ENCODE measurements at places on chromosomes 3 and 15.

DNA sequence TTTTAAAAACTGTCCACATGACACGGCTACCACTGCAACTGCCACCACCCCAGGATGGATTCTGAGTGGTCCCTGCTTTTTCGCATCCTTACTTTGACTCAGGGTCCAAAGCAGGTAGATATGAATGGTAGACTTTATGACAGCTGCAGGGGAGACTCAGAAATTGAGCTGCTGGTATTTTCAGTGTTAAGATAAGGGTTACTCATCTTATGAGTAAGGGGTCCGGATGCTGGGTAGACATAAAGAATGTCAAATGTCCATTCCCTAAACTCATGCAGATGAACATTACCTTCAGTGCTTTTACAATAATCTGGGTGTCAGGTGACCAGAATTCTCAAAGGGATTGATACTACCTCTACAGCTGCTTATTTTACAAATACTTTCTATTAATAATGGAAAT, 25.9 kb upstream of the BBX start:
- peaks cover 4% of the 10 kb centered on the region for H3K4me1 ChIP-seq
- H3K4me3 ChIP-seq, result no peak overlapping the region
- no peaks in the 10 kb centered on the region for H3K36me3 ChIP-seq
- H3K27me3 ChIP-seq, result peaks cover 15% of the 10 kb centered on the region
- no peak for DNase-seq

GRCh38 chr15:52082197-52083036, 30.2 kb downstream of the BCL2L10 start:
- DNase-seq, result peak; percentile 10
- H3K27me3 ChIP-seq, result no peaks in the 10 kb centered on the region
- peak overlapping the region; percentile 62 for H3K4me3 ChIP-seq
- H3K27ac ChIP-seq, result peak overlapping the region; percentile 68

GRCh38 chr15:89364741-89365450, 30.3 kb upstream of the POLG start:
- no peak overlapping the region for H3K27ac ChIP-seq
- DNase-seq, result no peak
- H3K4me1 ChIP-seq, result peaks cover 5% of the 10 kb centered on the region
- no peaks in the 10 kb centered on the region for H3K36me3 ChIP-seq
- H3K27me3 ChIP-seq, result peaks cover 85% of the 10 kb centered on the region

DNA sequence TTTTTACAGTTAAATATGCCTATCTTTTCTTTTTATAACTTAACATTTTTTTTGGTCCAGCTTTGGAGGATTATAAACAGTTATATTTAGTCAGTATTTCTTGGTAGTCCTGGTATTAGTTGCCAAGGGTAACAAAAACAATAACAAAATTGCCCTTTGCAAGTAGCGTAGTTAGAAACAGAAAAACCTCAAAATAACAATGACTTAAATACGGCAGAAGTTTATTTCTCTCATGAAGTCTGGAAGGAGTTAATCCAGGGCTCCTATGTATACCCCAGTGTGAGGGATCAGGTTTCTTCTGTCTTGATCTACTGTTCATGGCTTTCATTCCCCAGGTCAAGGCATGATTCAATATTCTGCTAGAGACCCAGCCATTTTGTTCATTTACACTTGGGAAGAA, 14.1 kb upstream of the MYH15 start:
- no peak overlapping the region for H3K27ac ChIP-seq
- H3K4me1 ChIP-seq, result peaks cover 1% of the 10 kb centered on the region
- no peaks in the 10 kb centered on the region for H3K36me3 ChIP-seq
- H3K27me3 ChIP-seq, result peaks cover 16% of the 10 kb centered on the region
- H3K4me3 ChIP-seq, result no peak overlapping the region

DNA sequence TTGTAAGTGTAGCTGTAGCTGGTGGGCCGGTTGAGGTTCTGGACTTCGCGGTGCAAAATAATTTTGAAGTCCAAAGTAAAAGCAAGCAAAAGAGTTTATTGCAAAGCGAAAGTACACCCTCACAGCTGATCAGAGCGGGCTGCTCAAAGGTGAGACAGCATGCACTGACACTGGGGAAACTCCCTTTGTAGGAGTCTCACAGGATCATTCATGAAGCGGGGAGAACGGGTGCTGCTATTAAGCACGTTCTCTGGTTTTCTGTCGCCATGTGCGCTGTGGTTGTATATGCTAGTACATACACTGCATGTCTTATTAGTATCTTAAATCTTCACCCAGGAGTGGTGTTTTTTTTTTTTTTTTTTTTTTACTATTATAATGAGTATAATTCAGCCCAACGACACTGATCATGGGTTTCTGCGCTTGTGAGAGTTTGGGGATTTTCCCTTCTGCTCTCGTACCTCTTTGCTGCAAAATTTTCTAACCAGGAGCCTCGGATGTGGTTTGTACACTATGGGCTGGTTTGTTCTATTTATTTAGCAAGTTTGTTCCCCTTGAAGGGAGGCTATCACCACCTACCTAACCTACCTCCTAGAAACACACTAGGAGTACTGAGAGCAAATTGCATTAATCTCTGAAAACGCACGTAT, 1.4 kb upstream of the AP4E1 start:
- no peaks in the 10 kb centered on the region for H3K27me3 ChIP-seq
- H3K36me3 ChIP-seq, result peaks cover 11% of the 10 kb centered on the region
- peak overlapping the region; percentile 97 for H3K4me3 ChIP-seq
- peak; percentile 88 for DNase-seq

DNA sequence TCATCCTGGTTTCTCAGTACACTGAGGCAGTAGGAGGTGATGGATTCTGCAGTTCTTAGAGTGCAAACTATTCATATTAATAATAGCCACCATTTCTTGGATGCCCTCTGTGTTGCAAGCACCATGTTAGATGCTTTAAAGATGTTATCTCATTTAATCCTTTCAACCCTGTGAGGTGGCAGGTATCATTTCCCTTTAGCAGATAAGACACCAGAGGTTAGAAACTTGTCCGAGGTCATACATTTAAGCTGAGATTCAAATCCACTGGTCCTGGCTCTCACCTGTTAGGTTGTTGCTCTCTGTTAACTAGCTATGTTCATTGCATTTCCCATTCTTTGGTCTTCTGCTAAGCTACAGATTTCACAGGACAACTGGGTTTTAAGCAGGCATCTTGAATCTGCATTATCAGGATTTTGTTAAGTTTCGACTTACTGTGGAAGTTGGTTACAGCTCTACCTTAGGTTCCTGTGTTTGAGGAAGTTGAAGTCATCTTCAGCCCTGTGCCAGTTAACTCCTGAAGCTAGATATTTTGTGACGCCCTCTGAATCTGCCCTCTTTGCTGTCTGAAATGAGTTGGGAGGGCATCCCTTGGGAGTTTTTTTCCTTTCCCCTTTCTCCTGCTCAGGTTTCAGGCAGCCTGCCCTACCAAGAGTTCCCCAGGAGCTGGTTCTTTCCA, 6.4 kb downstream of the PDE8A start:
- peaks cover 45% of the 10 kb centered on the region for H3K4me1 ChIP-seq
- H3K27ac ChIP-seq, result peak overlapping the region; percentile 85
- no peak for DNase-seq

DNA sequence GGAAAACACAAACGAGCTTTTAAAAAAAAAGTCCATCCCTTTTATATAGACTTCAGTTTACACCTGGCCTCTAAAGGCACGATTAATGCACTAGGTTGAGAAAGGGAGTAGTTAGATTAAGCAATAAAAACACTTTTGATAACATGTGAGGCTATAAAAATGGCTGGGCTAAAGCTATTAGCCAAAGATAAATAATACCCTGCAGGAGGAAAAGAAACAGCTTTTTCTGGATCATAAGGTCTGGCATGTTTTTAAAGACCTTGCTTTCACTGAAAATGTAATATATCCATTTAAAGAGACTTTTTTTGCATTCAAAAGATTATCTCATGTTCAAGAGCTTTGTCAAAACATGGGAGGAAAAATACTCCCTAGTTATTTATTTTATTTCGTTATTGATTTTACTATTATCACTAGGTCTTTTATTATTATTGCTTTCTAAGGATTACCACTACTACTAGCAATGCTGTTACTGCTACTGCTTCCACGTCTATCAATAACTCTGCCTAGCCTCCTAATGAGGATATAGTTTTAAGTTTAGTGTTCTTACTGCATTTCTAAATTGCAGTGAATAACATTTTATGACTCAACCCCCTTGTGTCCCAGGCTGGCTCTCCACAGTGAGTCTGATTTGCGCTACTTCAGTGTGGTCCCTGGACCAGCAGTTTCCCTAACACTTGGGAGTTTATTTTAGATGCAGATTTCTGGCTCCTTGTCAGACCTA, 93.4 kb downstream of the THRB start:
- H3K4me3 ChIP-seq, result no peak overlapping the region
- DNase-seq, result no peak
- H3K36me3 ChIP-seq, result no peaks in the 10 kb centered on the region
- no peaks in the 10 kb centered on the region for H3K27me3 ChIP-seq
- H3K4me1 ChIP-seq, result no peaks in the 10 kb centered on the region
- no peak overlapping the region for H3K27ac ChIP-seq

DNA sequence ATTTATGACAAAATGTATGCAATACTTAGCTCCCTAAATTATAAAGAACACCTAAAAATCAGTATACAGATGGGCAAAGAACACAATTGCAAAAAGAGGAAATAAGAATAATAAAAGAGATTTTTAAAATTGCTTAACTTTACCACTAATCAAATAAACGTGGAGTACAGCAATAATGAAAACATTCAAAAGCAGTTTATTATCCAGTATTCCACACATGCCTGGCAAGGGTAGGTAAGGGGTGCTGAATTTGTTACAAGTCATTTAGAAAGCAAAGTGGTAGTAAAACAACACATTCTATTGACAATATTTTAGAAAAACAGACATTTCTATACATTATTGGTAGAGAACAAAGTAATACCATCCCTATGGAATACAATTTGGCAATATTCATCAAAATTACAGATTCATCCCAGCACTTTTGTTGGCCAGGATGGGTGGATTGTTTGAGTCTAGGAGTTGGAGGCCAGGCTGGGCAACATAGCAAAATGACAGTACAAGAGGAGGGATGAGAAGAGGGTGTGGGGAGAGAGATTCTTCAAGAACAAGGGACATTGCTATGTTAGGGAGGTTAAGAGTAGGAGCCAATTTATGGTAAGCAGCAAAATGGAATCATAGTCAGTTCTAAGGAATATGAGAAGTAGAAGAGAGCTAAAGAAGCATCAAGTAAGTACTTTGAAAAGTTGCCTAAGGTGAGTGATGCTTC, 3.7 kb upstream of the ACKR4 start:
- no peak overlapping the region for H3K4me3 ChIP-seq
- H3K4me1 ChIP-seq, result peaks cover 3% of the 10 kb centered on the region
- DNase-seq, result no peak
- no peak overlapping the region for H3K27ac ChIP-seq
- H3K36me3 ChIP-seq, result peaks cover 6% of the 10 kb centered on the region

GRCh38 chr15:80732167-80732566, 37.1 kb downstream of the ABHD17C start:
- H3K27me3 ChIP-seq, result no peaks in the 10 kb centered on the region
- H3K36me3 ChIP-seq, result no peaks in the 10 kb centered on the region
- no peak overlapping the region for H3K27ac ChIP-seq
- H3K4me3 ChIP-seq, result no peak overlapping the region

DNA sequence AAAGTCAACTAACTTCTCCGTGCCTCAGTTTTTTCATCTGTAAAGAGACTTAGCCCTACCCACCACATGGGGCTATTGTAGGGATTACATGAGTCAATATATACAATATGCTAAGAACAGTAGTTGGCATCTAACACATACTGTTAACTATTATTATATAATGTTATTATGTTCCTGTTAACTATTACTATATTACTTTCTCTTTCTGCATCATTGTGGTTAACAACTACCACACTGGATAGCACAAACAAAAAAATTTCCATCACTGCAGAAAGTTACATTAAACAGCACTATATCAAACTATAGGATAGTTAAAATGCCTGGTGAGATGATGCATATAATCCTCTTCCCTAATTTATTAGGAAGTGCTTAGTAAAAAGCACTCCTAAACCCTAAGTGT, 23.7 kb downstream of the STAG1 start:
- no peaks in the 10 kb centered on the region for H3K27me3 ChIP-seq
- H3K36me3 ChIP-seq, result peaks cover 3% of the 10 kb centered on the region
- no peak for DNase-seq
- H3K4me1 ChIP-seq, result peaks cover 28% of the 10 kb centered on the region
- no peak overlapping the region for H3K4me3 ChIP-seq
- no peak overlapping the region for H3K27ac ChIP-seq

- H3K27me3 ChIP-seq, result no peaks in the 10 kb centered on the region
- no peak overlapping the region for H3K4me3 ChIP-seq
- DNase-seq, result no peak
- no peak overlapping the region for H3K27ac ChIP-seq
- no peaks in the 10 kb centered on the region for H3K4me1 ChIP-seq
Measured at GRCh38 chr3:193656445-193656844, 63.4 kb downstream of the OPA1 start.

DNA sequence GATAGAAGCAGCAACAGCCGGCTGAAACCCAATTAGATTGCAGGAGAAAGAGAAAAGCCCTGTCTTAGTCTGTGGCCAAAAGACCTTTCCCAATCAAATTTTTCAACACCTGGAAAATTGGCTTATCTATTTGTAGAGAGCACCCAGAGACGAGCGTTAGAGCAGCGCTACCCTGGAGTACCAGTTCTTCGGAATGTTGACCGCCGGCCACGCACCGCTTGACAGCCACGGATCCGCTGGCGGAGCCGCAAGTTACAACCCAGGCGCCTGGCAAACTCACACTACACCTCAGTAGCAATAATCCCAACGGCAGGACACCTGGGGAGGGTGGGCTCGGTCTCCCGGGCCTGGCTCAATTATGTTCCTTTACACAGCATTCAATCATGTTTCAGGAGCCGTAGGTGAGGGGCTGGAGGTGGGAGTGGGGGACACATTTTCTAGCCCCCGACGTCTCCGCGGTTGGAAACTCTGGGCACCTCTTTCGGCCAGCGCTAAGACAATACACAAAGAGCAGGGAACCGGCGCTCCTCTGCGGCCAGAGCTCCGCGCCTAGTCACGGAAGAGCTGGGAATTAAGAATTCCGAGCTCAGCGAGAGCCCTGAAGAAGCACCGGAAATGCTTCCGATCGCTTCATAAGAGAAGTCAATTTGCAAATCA, 1.2 kb downstream of the MB21D2 start:
- H3K36me3 ChIP-seq, result peaks cover 2% of the 10 kb centered on the region
- no peak for DNase-seq
- peaks cover 30% of the 10 kb centered on the region for H3K4me1 ChIP-seq
- H3K27me3 ChIP-seq, result peaks cover 61% of the 10 kb centered on the region

DNA sequence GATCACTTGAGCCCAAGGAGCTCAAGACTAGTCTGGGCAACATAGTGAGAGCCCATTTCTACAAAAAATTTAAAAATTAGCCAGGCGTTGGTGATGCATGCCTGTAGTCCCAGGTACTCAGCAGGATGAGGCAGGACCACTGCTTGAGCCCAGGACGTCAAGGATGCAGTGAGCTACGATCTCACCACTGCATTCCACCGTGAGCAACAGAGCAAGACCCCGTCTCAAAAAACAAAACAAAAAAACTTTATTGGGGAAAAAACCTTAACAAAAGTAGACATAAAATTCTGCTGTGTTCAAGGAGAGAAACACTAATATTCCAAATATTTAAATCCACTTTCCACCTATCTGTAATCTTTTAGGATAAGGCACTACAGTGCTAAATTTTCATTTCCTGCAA, 20.8 kb downstream of the SETD2 start:
- no peak for DNase-seq
- H3K27ac ChIP-seq, result no peak overlapping the region
- H3K4me3 ChIP-seq, result no peak overlapping the region

GRCh38 chr3:57252404-57252803, 24.9 kb downstream of the APPL1 start:
- no peak overlapping the region for H3K4me3 ChIP-seq
- DNase-seq, result no peak
- no peaks in the 10 kb centered on the region for H3K4me1 ChIP-seq
